ENCODE measurements at places on chromosomes 16 and 17. TPM values are rescaled to one million over a fixed set of nuclear protein-coding genes. Genes with fewer than 3 reads are reported as not detected.

The TP53TG3B gene
- not detected for total RNA-seq

The CES1 gene
- 41.6 TPM for total RNA-seq

The FOXF1 gene
- not detected for total RNA-seq

The TUBB3 gene
- 63.9 TPM for total RNA-seq

The DPEP2 gene
- not detected for total RNA-seq

The SSTR5 gene
- not detected for total RNA-seq

The CETP gene
- 0.59 TPM for total RNA-seq

The KRTAP2-2 gene
- total RNA-seq: not detected

Data from cardiac ventricle fibroblast (primary cell).